Fibroblast of lung (primary cell): ENCODE measurements at places on chromosomes 4 and X. TPM values are rescaled to one million over a fixed set of nuclear protein-coding genes. Genes with fewer than 3 reads are reported as not detected.

The ARHGAP4 gene
- total RNA-seq = 1.3 and 1.5 TPM in 2 replicates

The RUFY3 gene
- total RNA-seq = 71.7 and 97.8 TPM in 2 replicates

The IL15 gene
- total RNA-seq = 5.9 and 14.9 TPM in 2 replicates

The MGAT4D gene
- not detected in 2 replicates for total RNA-seq

The CDKL2 gene
- total RNA-seq = 1.8 and 2.3 TPM in 2 replicates

The DGAT2L6 gene
- total RNA-seq = not detected in 2 replicates

The CLGN gene
- total RNA-seq = 11.8 and 18.0 TPM in 2 replicates

The PRIMPOL gene
- total RNA-seq = 19.3 and 22.3 TPM in 2 replicates

The PABPC1L2B gene
- total RNA-seq = not detected in 2 replicates

The TAF7L gene
- total RNA-seq = 0.33 and 0.51 TPM in 2 replicates

The MEPE gene
- total RNA-seq = not detected in 2 replicates

The SH3D19 gene
- total RNA-seq = 17.7 and 31.4 TPM in 2 replicates

GRCh38 chr4:42628740-42629139 is 28.2 kb downstream of the ATP8A1 start:
- no peak for DNase-seq
- H3K36me3 ChIP-seq = no peaks in the 10 kb centered on the region
- H3K4me1 ChIP-seq = no peaks in the 10 kb centered on the region
- H3K4me3 ChIP-seq = no peak overlapping the region

- no peaks in the 10 kb centered on the region for H3K4me1 ChIP-seq
- no peak overlapping the region for H3K4me3 ChIP-seq
- DNase-seq = no peak
Measured at GRCh38 chr4:112152521-112152920, 7.3 kb downstream of the FAM241A start.

DNA sequence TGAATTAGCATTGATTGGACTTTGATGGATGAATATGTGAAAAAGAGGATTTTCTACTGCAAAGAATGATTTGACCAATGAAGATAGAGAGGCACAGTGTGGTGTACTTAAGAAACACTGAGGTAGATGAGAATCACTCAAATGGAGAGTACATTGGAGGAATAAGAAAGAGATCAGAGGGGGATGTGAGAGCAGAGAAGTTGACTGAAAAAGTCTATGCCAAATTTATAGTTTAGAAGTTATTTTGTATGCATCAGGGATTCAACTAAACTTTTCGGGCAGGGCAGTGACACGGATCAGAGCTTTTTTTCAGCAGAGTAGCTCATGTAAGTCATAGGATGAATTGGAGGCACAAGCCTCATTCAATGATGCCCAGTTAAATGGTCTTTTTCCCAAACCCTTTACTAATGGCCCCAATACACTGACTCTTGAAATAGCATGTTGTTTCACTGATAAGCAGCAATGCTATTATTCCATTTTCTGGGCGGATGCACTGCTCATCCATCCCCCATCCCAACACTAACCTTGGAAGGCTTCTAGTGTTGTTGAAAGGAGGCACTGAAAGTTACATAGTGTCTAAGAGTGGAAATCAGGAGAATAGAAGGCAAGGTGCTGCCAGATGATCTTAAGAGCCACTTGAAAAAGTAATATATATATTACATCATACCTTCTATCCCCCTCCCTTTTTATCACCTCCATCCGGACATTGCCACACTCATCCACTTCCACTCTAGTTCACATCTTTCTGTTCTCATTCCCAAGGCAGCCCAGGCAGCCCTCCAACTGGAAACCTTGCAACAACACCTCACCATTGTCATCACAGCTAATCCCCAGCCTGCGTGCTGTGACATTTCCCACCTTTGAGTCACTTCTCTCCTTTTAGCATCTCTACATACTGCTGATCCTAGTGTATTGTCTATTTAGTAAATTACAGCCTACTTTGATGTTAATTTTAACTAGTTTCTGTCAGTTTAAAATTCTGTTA is 46.1 kb downstream of the ARHGAP24 start:
- DNase-seq = no peak
- no peak overlapping the region for H3K27ac ChIP-seq
- no peaks in the 10 kb centered on the region for H3K27me3 ChIP-seq
- H3K36me3 ChIP-seq = no peaks in the 10 kb centered on the region
- no peaks in the 10 kb centered on the region for H3K4me1 ChIP-seq

- H3K27me3 ChIP-seq = no peaks in the 10 kb centered on the region
- no peaks in the 10 kb centered on the region for H3K36me3 ChIP-seq
- peak; percentile 68 for DNase-seq
- no peak overlapping the region for H3K27ac ChIP-seq
- H3K4me3 ChIP-seq = no peak overlapping the region
Measured at GRCh38 chr4:158161551-158162354, 11.1 kb downstream of the GASK1B start.

DNA sequence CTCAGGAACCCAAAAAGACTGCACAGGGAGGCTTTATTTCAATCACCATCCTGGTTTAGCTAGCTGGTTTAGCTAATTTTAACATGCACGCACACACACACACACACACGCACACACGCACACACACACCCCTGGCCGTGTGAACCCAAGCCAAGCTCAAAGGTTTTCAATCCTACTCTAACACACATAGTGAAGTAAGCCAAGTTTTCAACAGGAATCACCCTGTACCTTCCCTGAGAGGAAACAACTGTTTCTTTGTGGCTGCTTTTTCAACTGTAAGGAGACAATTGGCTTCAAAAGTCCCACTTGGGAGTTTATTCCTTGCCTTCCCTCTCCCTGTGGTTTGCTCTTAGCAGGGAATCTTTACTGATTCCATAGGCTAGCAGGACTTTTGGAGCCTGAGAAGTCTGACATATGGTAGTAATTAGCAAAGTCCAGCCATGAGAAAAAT is 98.9 kb upstream of the BMP3 start:
- no peaks in the 10 kb centered on the region for H3K4me1 ChIP-seq
- no peaks in the 10 kb centered on the region for H3K27me3 ChIP-seq
- H3K27ac ChIP-seq = no peak overlapping the region
- peak; percentile 3 for DNase-seq
- no peaks in the 10 kb centered on the region for H3K36me3 ChIP-seq

DNA sequence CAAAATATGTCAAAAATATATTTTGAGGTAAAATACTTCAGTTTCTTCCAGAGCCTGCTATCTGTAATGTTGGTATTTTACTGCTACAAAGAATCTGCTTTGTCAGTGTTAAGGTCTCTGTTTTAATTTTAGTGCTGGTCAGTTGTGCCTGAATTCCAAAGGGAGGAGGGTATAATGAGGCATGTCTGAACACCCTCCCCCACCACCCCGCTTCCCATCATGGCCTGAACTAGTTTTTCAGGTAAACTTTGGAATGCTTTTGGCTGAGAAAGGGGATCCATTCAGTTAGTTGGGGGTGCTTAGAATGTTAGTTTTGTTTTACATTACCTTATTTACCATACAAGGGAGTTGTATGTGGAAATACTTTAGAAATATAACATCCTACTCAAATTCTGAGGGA is 158.5 kb downstream of the MID1IP1 start:
- H3K36me3 ChIP-seq = no peaks in the 10 kb centered on the region
- no peak overlapping the region for H3K4me3 ChIP-seq
- no peaks in the 10 kb centered on the region for H3K4me1 ChIP-seq
- no peak overlapping the region for H3K27ac ChIP-seq
- H3K27me3 ChIP-seq = no peaks in the 10 kb centered on the region

- peaks cover 6% of the 10 kb centered on the region for H3K4me1 ChIP-seq
- DNase-seq = no peak
- H3K27ac ChIP-seq = no peak overlapping the region
- H3K36me3 ChIP-seq = no peaks in the 10 kb centered on the region
Measured at GRCh38 chr4:121138039-121138825, 25.9 kb downstream of the TNIP3 start.

DNA sequence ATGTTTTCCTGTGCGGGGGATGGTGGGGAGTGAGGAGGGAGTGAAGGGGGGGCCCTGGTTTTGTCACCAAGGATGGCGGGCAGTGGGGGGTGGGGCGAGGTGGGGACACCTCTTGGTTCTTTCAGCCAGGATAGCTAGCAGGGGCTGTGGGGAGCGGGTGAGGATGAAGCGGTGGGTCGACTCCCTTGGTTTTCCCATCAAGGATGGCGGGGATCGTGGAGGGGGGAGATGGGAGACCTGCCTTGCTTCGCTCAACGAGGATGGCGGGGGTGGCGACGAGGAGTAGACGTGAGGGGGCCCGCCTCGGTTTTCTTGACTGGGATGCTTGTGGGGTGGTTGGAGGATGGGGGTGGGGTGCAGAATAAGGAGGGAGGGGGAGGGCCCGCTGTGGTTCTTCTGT is 643 bp downstream of the FHL1 start:
- no peak overlapping the region for H3K27ac ChIP-seq
- DNase-seq = no peak
- no peaks in the 10 kb centered on the region for H3K4me1 ChIP-seq
- H3K36me3 ChIP-seq = no peaks in the 10 kb centered on the region
- H3K27me3 ChIP-seq = no peaks in the 10 kb centered on the region

DNA sequence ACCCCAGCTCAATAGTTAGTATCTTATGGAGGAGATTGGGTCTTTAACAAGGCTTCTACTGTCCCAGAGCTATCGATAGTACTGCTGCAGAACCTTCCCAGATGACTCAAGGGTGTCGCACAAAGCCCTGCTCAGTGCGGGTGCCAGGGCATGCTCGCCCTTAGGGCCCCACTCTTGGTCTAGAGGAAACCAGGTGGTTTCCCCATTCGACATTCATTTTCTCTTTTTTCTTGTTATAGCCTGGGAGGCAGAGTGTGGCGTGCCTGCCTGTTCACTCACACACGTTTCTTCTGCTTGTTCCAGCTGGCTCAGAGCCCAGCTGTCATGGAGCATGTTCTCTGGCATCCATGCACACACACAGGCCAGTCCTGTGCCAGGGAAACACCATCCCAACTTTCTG is 144.5 kb downstream of the SMIM20 start:
- peak; percentile 37 for DNase-seq
- H3K4me3 ChIP-seq = no peak overlapping the region
- no peak overlapping the region for H3K27ac ChIP-seq
- no peaks in the 10 kb centered on the region for H3K36me3 ChIP-seq

- no peak overlapping the region for H3K27ac ChIP-seq
- H3K27me3 ChIP-seq = no peaks in the 10 kb centered on the region
- no peak overlapping the region for H3K4me3 ChIP-seq
- DNase-seq = no peak
- H3K36me3 ChIP-seq = no peaks in the 10 kb centered on the region
Measured at GRCh38 chr4:128907981-128908380, 98.5 kb downstream of the JADE1 start.

DNA sequence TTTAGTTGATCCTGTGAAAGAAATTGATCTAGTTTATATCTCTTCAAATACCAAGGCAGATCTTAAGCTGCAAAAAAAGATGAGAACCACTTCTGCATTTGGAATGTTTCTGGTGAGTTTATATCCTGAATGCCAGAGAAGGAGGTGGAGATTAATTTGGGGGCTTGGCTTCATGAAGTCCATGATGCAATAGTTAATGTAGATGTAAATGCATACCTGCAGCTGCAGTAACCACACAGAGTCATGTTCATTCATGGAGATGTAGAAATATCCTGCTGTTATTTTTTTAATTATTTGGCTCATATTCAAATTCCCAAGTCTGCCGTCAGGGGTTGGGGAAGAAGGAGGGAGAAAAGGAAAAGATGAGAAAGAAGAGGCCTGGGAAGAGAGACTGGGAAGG is at the start of gene SULT1E1:
SULT1E1 (minus strand) TSS at position 94 of the 400 bp plus-strand sequence. CDS start 2,501 bp downstream, outside the sequence.
- no peaks in the 10 kb centered on the region for H3K4me1 ChIP-seq
- H3K27ac ChIP-seq = no peak within 1 kb of the TSS
- no peak within 1 kb of the TSS for H3K4me3 ChIP-seq

DNA sequence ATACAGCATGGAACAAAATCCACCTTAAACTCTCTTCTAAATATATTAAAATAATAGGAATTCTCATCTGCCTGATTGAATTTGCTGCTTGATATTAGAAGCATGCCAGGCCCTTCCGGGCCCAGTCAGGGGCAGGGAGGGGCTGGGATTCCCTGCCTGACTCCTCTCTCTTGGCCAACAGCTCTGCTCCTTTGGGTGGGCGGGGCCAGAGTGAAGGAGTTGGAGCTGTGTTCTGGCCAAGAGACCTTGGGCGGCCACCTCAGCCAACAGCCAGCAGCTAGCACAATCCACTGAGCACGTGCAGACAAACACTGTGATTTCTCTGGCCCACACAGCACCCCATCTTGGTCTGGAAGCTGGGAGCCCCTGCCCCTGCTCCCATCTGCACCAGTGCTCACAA is 140.3 kb downstream of the PJA1 start:
- DNase-seq = peak; percentile 76
- no peak overlapping the region for H3K4me3 ChIP-seq
- no peaks in the 10 kb centered on the region for H3K27me3 ChIP-seq
- no peaks in the 10 kb centered on the region for H3K4me1 ChIP-seq
- H3K27ac ChIP-seq = no peak overlapping the region

DNA sequence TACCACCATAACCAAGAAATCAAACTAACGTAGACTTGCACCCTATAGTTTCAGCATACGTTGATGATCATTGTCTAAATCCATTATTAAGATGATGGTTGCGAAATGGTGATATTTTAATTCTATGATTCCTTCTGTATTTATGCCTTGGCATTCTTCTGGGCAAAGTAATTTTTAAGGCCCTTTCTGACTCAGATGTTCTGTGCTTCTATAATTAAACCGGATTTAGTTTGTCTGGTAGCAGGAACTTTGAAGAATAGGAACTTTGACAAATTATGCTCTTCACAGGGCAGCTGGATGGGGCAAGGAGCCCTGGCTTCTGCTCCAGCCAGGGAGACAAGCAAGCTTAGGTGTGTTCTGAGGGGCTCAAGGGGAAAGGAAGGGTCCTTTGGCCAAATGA is 23.8 kb upstream of the PLAC1 start:
- no peak overlapping the region for H3K4me3 ChIP-seq
- no peaks in the 10 kb centered on the region for H3K36me3 ChIP-seq
- DNase-seq = no peak
- H3K27me3 ChIP-seq = no peaks in the 10 kb centered on the region

GRCh38 chrX:132958091-132958703 is at the start of gene HS6ST2:
TSS of gene HS6ST2 (minus strand) at chrX:132958629.
- H3K4me1 ChIP-seq = no peaks in the 10 kb centered on the region
- H3K27ac ChIP-seq = no peak within 1 kb of the TSS
- no peak for DNase-seq

- no peaks in the 10 kb centered on the region for H3K27me3 ChIP-seq
- H3K36me3 ChIP-seq = no peaks in the 10 kb centered on the region
- DNase-seq = no peak
- no peak overlapping the region for H3K27ac ChIP-seq
- H3K4me3 ChIP-seq = no peak overlapping the region
- H3K4me1 ChIP-seq = no peaks in the 10 kb centered on the region
Measured at GRCh38 chr4:52618795-52619590, 40.1 kb downstream of the USP46 start.

DNA sequence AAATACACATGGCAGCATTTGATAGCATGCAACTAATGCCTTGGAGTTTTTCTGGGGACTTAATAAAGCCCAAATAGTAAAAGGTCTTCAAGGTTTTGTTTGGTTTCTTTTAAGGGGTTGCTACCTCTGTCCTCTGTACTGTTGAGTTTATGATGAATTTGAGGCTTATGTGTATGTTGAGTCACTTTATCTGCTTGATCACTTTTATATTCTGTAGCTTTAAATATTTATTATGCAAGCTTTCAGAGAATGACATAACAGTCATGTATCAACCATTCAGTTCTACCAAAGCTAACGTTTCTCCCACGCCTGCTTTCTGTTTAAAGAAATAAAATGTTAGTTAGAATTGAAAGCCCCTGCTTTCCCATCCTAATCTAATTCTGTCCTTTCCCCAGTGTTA is 122.2 kb downstream of the NHS start:
- no peaks in the 10 kb centered on the region for H3K4me1 ChIP-seq
- no peaks in the 10 kb centered on the region for H3K27me3 ChIP-seq

- no peaks in the 10 kb centered on the region for H3K4me1 ChIP-seq
- H3K27ac ChIP-seq = no peak overlapping the region
- H3K36me3 ChIP-seq = no peaks in the 10 kb centered on the region
Measured at GRCh38 chr4:30836231-30836630, 116.1 kb downstream of the PCDH7 start.
